ENCODE measurements at places on chromosomes 11 and 22. TPM values are rescaled to one million over a fixed set of nuclear protein-coding genes. Genes with fewer than 3 reads are reported as not detected.
A peak's percentile ranks its signal among the peaks of the same experiment; 100 is the strongest.

DNA sequence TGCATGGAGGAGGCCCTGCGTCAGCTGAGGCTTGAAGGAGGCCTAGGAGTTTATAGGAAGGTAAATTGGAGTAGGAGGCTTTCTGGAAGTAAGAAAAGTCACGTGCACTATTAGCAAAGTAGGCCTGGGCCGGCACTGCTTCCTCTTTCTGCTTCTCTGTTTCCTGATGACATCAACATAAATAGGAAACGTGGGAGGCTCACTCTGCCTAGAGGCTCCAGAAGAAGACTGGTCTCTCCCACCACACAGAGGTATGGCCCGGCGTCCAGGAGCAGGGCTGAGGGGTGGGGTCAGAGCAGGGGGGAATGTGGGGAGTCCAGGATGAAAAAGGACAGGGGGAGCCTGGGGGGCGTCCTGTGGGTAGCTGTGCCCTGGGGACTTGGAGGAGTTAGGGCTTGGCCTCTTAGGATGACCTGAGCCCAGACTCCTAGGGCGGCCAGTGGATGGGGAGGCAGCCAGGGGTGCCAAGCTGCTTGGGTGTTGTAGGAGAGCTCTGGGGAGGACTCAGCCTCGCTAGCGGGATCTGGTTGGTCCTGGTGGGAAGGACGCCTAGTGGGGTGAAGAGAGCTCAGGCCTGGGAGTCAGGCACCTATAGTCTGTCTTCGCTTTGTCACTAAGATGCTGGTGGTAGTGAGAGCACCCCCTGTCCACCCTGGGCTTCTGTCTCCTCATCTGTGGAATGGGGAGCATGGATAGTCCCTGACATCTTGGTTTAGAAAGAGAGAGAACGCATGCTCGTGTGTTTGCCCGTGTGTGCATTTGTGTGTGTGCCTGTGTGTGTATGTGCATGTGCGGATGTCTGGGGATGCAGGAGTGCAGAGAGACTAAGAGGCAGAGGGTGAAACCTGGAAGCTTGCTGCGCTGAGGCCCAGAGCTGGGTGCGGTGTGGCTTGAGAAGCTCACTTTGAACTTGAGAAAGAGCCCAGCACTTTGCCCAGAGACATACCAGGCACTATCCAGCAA lies at the start of gene CSF2RB:
Gene CSF2RB, plus strand, starts transcription at position 202 of the 963 bp plus-strand sequence. CDS start 8,580 bp downstream, outside the sequence.
- ATAC-seq, result peak; percentile 53

DNA sequence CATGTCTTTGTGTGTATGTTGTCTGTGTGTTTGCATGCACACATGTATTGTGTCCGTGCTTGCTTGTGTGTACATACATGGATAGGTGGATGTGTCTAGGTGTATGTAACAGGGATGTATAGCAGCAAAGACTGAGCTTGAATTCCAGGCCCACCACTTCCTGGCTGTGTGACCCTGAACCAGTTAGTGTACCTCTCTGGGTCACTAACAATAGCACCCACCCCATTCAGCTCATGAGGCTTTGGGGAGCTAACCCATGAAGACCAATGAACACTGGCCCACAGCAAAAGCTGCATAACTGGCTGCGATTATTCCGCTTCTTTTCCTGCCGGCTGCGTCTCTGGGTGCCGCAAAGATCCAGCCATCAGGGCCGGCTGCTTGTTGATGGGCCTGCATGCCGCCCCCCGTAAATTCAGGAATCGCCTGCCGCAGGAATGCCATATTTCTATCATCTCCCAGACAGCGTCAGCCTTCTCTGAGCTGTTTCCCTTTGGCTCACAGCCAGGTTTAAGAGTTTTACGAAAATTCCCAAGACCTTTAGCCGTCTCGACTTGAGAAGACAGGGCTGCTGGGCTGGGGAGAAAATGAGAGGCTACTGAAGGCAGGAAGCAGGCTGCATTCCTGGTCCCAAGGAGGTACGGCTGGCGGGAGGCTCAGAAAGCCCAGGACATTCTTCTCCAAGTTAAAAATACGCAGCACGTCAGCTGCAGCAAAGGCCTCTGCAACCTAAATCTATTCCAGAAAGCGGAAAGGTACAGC lies 224.6 kb downstream of the MN1 start:
- ATAC-seq, result no peak

DNA sequence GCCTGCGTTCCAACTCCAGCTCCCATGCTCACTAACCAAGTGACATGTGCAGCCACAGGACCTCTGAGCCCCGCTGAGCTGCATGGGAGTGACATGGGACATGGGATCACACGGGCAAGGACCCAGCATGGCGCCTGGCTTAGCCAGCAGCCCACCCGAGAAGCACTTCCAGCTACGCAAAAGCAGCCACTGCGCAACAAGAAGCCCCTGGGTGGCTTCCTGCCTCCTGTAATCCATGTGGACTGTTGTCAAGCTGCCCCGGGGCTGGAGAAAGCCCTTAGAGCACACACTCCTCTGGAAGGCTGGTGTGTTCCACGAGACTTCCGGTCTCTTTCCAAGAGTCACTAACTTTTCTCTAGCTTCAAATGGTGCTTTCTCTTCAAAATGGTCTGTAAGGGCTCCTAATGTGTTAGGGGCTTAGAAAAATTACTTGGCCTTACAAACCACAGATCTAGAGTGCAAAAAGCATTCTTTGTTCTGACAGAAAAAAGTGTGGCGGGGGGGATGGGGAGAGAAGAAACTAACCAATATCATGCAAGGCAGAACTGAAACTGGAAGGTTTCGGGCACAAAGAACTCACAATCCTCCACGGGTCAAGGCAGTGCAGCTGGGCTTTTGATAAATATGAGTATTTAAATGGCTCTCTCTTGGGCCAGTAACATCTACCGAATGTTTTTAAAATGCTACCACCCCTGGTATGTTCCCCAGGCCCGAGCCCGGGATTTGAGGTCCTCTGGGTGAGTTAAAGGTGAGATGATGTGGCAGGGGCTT lies 5.5 kb downstream of the C11orf24 start:
- no peak for ATAC-seq

The PNPLA5 gene
- not detected for total RNA-seq

DNA sequence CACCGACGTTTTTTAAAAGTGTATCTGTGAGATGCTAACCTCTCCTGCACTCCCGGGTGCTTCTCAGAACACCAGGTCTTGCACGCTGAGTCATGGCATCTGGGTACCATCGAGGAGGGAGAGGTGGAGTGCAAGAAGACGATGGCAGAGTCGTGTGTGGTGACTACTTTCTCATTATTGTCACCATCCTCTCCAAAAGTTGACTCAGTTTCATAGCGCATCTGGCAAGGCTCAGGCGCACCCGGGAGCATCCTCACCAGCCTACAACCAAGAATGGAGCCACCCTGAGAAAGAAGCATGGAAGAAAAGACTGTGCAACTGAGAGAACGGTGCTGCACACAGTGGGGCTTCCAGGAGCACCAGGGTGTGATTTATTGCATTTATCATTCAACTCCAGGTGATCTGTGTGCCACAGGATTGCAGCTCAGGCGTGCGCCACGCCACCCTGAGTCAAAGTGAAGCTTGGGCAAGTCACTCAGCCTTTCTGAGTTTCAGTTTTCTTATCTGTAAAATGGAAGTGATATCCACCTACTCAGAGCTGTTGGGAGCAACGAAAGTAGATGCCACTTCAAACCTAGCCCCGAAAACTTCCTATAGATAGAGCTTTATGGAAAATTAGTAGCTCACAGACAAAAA lies 65.4 kb downstream of the LINC01488 start:
- ATAC-seq, result no peak

The TRIM49 gene
- not detected for total RNA-seq

The C1QTNF5 gene
- total RNA-seq, result 2.0 TPM

DNA sequence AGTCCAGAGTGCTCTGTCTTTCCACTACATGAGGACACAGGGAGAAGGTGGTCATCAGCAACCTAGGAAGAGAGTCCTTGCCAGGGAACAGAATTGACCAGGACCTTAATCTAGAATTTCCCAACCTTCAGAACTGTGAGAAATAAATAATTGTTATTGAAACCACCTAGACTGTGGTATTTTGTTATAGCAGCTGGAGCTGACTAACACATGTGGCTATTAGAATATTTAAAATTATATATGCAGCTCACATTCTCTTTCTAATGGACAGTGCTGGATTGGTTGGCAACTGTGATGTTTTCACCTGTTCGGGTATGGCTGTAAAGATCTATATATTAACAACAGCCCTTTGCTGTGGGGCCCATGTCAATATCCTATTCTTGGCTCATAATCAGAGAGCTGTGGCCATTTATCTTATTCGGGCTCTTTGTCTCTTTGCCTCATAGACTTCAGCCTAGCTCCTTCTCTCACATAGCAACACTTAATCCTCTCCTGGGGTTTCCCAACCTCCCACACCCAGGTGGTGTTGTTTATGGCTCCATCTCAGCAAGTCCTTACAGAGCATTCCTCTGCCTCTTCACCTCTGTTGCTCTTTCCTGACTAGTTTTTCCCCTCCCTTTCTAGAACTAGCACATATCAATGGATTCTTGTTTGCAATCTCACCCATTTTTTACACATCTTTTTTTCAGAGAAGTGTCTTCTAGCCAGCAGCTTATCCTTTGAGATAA lies 46.4 kb upstream of the AMOTL1 start:
- ATAC-seq, result peak; percentile 90
